IPS-NIHi11 (cell line): ENCODE measurements at places on chromosomes 5 and 9.
A peak's percentile ranks its signal among the peaks of the same experiment; 100 is the strongest.

- no peak for DNase-seq
Measured at GRCh38 chr9:126053913-126054312, 272.7 kb upstream of the MVB12B start.

DNA sequence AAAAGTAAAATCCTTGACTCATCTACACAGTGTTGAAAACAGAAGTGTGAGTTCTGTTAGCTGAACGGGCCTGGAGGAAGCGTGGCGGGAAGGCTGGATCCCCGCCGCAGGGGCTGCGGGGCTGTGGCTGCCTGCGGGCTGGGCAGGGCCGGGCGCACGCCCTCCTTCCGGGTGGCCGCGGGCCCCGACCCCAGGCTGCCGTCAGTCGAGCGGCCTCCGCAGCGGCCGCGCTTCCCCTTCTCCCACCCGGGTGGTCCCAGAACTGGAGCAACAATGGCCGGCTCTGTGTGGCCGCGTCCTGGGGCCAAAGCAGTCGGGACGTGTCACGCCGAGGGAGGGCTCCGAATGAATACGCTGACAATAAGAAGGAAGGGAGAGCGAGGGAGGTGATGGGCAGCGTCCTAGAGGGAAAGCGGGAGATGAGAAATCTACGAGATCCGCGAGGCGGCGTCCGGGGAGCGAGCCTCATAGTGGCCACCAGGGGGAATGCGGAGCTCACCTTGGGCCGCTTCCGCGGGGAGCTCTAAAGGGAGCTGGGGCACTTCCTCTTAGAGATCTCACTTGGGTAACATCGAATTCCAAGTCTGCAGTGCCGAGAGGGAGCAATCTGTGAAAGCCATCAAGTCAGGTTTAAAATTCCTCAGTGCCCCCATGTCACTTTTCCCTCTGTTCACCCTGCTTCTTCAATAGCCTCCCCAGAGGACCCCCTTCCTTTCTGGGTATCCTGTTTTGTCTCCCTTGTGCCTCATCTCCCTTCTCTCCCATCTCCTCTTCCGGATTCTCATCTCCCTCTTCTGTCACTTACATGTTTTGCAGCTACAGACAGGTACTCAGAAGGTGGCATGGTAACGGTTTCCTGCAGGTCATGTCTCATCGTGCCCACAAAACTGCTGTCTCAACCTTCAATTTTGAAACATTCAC, 83.9 kb downstream of the SLC1A3 start:
- peak; percentile 84 for DNase-seq

GRCh38 chr5:132388244-132389050, 18.9 kb downstream of the SLC22A5 start:
- DNase-seq: no peak

GRCh38 chr5:163760498-163760897, 255.1 kb downstream of the MAT2B start:
- DNase-seq: no peak

DNA sequence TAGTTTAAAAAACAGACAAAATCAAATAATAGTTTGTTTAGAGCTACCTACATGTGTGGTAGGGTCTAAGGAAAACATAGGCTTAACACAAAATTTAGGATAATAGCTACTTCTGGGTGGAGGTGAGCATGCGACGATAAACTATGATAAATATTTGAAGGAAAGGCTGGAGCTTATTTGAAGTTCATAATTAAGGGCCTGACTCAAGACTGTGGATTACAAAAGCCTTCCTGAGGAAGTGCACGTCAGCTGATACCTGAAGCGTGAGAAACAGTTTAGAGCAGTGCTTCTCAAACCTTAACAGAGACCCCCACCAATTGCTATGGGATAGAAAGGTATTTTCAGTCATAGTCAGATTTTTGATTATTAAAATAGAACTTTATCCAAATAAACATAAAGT, 20.4 kb upstream of the UBLCP1 start:
- DNase-seq: no peak

- DNase-seq: no peak
Measured at GRCh38 chr9:80066931-80067330, 495.2 kb downstream of the TLE4 start.
